Cortex of kidney (tissue), 1 donor: ENCODE measurements at places on chromosomes 3 and 15.

- DNase-seq, result no peak
Observed at GRCh38 chr3:145094355-145094941, 1066.5 kb downstream of the PLOD2 start.

DNA sequence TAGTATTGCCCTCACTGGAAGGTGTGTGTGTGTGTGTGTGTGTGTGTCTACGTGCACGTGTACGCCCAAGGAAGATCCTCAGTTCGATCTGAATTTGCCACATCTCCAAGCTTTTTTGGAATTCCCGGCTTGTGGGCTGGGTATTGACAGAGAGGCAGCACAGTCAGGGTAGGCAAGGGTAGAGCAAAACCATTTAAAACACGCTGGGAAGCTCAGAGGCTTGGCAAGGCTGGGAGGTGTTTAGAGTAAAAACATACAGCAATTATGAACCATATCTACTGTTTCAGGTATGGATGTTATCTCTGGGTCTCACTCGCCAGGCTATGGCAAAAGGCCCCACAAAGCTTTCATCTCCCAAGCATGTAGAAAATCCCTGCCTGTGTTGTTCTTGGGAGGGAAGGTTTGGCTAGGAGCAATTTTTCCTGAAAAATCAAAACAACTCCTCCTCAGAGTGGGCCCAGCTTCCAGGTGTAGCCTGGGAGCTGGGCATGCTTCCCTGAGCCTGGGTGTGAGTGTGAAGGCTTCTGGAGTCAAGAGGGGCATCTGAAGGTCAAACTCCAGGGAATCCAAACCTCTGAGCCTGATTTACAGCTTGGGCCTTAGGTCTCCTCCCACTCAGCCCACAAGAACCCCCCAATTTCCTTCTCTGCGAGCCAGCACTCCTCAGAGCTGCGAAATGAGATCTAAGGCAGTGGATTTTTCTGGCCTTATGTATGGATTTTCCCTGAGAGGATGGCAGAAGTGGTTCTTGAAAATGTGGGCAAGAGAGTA is 244.8 kb upstream of the TPRG1 start:
- DNase-seq, result no peak

GRCh38 chr15:40493089-40493840 is 22.5 kb downstream of the CHST14 start:
- no peak for DNase-seq

GRCh38 chr15:80888846-80889245 is 100.8 kb downstream of the MESD start:
- no peak for DNase-seq

DNA sequence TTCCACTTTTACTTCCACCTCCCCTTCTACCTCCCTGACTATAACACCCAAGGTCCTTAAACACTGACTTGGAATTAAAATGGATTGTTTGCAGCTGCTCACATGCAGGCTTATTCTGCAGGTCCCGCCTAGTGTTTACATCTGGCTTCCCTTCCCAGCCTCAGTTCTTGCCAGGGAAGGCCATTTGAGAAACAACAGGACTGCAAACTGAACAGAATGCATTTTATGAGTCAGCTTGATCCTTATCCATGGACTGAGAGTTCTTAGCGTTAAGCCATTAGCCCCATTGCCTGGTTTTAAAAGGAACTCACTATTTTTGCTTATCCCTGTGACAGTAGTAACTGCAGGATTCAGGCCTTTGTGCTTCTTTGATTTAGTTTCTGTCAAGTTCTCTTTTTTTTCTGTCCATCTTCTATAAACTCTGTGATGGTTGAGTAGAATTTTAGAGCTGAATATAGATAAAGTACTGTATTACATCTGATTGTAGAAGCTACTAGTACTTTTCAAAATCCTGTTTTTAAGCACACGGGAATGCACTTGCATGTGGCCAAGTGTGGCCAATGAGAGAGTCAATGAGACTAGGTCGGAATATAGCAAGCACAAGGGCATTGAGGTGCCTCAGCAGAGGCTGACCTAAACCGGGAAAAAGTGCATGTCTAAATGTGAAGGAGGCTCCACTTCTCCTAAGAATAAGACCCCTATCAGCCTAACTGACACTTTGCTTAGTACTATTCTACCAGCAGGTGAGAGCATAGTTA is 106.4 kb downstream of the TUSC7 start:
- no peak for DNase-seq

- no peak for DNase-seq
Observed at GRCh38 chr15:39874890-39875549, 45.0 kb downstream of the GPR176 start.

GRCh38 chr3:135513106-135514059 is 452.1 kb upstream of the PPP2R3A start:
- no peak for DNase-seq

- DNase-seq, result no peak
Observed at GRCh38 chr3:143831208-143831607, 17.1 kb downstream of the SLC9A9 start.

DNA sequence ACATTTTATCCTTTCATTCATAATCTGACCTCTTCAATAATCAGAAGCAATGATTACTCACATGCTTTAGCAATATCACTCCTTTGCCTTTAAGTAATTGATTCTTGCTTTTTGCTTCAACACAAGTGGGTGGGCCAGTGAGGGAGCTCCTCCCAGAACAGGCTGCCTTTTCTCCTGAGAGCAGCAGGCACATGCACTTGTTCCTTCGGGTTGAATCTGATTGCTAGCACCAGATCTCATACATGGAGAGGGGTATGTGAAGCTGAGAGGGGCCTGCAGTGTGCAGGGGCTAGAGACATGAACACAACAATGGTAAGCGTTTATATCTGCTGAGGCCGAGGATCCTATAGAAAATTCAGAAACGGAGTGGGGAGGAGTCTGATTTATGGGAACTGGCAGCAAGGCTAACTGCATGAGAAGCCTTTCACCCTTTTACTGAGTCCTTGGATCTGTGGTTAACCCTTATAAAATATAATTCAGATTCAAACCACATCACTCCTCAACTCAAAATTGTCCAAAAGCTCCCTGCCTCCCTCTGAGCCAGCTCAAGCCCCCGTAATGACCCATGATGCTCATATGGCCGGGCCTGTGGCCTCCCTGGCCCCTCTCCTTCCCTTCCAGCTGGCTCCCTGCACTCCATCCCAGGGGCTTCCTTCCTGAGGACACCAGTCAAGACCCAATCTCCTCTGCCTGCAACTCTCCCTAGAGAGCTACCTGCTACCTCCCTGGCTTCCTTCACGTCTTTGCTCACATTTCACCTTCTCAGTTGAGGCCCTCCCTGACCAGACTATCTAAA is 32.4 kb downstream of the ZNF445 start:
- DNase-seq, result no peak

GRCh38 chr3:151305060-151305774 is 11.4 kb downstream of the GPR87 start:
- no peak for DNase-seq

DNA sequence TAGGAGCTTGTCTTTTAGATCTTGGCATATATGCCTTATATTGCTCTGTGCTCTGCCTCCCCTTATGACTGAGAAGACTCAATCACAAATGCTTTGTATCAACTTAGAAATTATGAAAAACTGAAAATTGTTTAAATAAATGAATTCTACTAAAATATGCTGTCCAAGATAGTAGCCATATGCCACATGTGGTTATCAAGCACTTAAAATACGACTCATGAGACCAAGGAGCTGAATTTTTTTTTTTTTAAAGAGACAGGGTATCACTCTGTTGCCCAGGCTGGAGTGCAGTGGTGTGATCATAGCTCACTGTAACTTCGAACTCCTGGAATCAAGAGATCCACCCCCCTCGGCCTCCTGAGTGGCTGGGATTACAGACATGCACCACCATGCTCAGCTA is 118.3 kb downstream of the RFTN1 start:
- no peak for DNase-seq

GRCh38 chr3:27659279-27660021 is 62.7 kb downstream of the EOMES start:
- no peak for DNase-seq

GRCh38 chr15:81296673-81297072 is 27.3 kb downstream of the STARD5 start:
- DNase-seq, result no peak

DNA sequence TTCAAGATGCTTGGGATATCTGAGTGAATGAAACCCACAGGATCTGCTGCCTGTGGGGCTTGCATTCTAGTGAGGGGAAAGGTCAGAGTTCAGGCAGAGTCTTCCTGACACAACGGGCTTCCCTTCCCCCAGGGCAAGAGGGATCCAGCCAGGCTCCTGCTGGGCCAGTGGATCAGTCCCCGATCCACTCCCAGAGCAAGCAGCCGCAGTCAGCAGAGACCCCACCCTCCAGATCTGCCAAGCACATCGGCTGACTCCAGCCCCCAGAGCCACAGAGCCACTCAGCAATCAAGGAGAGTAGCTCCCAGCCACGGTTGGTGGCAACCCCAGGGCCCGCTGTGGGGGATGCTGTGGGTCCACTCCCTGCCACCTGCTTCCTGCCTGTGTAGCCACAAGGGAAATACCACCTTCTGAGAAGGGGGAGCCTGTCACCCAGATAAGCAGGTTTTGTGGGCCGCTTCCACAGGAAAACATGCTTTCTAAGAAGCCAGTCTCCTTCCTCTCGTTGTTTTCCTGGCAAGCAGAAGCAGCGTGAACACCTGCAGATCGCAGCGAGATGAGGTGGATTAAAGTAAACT is 44.9 kb downstream of the CPN2 start:
- no peak for DNase-seq

DNA sequence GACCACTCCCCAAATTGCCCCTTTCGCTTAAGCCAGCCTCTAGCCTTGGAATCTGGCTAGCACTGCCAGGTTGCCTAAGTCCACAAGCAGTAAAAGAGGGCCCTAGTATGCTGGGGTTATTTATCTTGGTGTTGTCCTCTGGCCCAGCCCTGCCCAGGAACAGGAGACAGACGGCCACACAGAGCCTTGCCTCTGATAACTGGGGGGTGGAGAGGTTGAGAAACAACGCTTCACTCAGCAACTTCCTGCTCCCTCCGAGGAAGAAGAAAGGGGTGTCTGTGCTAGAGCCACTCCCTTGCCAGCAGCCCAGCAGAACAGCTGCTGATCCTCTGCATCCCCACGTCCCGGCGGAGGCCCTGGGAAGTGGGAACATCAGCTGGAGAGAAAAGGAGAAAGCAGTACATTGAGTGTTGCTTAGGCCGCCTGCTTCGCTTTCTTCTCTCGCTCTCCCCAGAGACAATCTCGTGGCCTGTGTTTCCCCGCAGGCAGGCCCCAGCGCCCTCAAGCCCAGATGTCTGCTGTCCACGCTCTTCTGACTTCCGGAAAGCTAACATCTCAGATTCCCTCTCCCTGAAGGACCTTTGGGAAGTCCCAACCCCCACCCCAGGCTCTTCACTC is 22.6 kb upstream of the C3orf70 start:
- no peak for DNase-seq

DNA sequence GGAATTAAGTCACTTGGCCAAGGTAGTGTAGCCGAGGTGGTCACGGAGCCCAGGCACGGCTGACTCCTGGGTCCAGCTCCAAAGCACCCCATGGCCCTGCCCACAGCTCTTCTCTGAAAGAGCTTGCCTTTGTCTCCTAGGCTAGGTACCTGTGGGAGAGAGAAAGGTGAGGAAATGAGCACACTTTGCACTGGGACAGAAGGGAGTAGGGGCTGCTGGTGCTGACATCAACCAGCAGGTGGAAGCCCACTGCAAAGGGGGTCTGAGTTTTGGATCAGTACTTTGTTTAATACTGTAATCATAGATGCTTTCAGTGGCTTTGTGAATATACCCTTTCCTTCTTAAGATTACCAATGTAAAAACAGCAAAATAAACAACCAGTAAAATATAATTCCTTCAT is 128.3 kb upstream of the EIF1B start:
- DNase-seq, result no peak

- DNase-seq, result no peak
Observed at GRCh38 chr15:39127925-39128617, 452.8 kb upstream of the THBS1 start.

GRCh38 chr3:102265720-102266119 is 169.1 kb upstream of the ZPLD1 start:
- DNase-seq, result no peak

- DNase-seq, result no peak
Observed at GRCh38 chr3:182692021-182692420, 101.3 kb upstream of the ATP11B start.

GRCh38 chr3:86988235-86988634 is 2.7 kb downstream of the VGLL3 start:
- no peak for DNase-seq

DNA sequence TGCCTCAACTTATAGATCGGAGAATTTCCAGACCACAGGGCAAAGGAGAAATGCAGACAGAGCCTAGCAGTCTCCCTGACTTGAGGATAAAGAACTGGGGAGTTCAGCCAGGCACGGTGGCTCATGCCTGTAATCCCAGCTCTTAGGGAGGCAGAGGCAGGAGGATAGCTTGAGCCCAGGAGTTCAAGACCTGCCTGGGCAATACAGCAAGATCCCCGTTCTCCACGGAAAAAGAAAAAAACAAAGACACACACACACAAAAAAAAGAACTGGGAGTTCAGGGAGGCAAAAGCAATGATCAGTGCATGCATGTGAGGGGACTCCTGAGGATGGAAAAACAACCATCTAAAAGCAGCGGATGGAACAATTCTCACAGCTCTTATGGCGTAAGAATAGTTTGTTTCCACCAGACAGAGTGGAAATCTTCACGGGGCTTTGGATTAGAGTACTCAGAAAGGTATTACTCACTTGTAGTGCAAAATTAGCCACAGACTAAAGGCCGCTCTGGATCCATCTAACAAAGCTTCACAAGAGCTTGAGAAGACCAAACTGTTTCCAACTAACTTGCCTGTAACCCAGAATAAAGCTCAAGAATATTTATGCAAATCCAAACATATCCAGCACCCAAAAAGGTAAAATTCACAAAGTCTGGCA is 16.3 kb downstream of the SEC11A start:
- no peak for DNase-seq

- no peak for DNase-seq
Observed at GRCh38 chr3:116808725-116809124, 99.1 kb downstream of the TUSC7 start.

DNA sequence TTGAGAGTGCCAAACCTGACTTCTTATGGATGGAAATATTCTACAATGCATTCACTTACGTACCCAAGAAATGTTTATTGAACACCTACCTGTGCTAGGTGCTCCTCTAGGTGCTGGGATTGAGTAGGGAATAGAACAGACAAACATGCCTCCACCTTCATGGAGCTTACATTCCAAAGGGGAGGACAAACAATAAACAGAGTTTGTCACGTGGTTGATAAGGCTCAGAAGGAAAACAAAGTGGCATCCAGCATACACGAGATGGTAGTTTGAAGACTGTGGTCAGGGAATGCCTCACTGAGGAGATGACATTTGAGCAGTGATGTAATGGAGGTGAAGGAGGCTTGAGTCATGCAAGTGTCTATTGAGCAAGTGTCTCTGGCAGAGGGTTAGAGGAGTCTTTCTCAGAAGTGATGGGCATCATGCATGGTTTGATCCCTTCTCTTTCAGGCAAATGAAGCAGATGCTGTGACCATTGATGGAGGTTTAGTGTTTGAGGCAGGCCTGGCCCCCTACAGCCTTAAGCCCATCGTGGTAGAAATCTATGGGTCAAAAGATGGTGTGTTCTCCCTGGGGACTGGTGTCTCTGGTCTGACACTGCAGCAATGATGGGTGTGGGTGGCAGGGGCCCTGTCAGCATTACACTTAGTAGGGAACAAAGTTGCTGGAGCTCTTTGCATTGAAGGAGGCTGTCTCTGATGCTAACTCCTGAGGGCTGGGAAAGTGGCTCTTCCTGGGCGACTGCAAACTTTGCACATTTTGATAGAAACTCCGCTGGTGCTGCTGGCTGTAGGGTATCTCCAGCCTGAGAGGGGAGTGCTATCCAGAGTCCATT is 29.7 kb upstream of the TOPBP1 start:
- no peak for DNase-seq
